ENCODE measurements at places on chromosomes 6 and 20.
A peak's percentile ranks its signal among the peaks of the same experiment; 100 is the strongest.

- no peak for DNase-seq
These were observed 53.9 kb downstream of the FAM120B start for GRCh38 chr6:170360476-170360875.

GRCh38 chr6:131657630-131658111, 20.6 kb downstream of the ENPP3 start:
- no peak for DNase-seq

DNA sequence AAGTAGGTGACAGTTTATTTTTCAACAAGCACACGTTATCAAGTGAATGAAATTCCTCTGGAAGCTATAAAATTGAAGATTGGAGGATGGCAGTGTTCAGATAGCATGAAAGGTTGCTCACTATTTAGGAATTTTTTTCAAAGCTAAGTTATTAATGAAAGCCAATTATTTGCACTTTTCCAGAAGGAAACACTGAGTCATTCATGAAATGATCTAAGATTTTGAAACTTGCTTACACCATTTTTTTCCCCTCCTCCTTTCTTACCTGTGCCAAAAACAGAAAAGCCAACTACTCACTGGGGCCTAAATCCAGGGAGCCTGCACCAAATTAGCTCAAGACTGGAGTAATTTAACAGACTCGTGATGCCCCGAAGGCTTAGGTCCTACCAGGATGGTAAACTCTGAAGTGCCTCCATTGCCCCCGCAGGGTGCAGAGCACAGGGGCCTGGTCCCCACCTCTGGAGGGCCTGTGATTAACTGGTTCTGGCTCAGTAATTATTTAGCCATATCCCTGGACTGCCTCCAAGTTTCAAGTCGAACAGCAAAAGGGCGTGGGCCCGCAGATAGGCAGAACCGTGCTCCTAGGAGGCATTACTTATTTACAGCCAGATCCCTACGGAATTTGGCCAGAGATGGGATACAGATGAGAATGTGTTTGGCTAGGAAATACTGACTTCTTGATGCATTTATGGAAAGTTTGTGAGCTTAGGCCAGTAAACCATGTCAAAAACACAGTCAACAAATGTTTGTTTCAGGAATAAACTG, 28.0 kb upstream of the ZNF217 start:
- DNase-seq = no peak

GRCh38 chr6:119181046-119181445, 102.6 kb upstream of the FAM184A start:
- no peak for DNase-seq

DNA sequence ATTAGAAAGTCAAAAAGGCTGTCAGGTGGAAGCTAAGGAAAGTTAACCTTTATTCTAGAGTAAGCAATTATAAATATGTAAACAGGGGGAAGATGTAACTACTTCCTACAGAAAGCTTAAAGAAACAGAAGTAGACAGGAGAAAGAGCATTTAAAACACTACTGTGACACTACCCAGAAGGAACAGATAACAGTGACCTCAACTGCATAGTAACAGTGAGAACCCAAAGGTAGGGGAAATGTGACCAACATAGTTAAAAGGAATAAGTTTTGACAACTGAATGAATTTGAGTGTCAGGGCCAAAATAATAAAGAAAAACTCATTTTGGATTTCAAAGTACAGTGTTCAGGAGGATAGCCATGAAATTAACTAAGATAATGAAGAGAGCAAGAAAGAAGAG, 43.5 kb downstream of the IBTK start:
- no peak for DNase-seq

GRCh38 chr6:116572162-116572561, 858 bp downstream of the RWDD1 start:
- no peak for DNase-seq

DNA sequence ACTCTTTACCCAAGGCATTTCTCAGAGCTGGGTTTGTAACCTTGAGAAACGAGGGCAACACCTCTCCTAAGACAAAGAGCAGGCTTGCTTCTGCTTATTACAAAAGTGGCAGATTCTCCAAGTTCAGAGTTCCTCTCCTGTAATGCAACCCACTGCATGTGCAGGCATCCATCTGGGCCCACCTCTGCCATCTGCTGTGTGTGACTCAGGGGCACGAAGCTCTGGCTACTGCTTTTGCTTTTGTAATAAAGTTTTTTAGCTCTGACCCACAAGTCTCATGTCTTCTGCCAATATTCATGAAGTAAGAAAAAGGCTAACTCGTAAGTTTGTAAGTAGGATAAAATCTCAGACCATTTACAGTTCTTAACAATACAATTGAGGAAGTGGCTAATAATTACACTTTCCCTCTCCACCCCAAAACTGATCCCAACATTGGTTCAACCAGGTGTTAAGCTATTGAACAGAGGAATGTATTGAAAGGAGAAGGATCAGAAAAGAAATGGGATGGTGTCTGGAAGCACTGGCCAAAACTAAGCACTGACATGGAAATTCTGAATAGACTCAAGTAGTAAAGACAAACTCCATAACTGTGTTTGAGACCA, 51.7 kb upstream of the SMLR1 start:
- no peak for DNase-seq

GRCh38 chr6:108942556-108943492, 94.6 kb downstream of the ARMC2 start:
- peak; percentile 58 for DNase-seq

- DNase-seq = peak; percentile 52
These were observed 2.0 kb downstream of the CEBPB start for GRCh38 chr20:50192364-50193198.

GRCh38 chr20:49161428-49162152, 26.5 kb downstream of the STAU1 start:
- no peak for DNase-seq

GRCh38 chr6:92879526-92879925, 539.8 kb downstream of the EPHA7 start:
- DNase-seq = no peak

- DNase-seq = no peak
These were observed 697 bp upstream of the CEP43 start for GRCh38 chr6:166998256-166999144.

DNA sequence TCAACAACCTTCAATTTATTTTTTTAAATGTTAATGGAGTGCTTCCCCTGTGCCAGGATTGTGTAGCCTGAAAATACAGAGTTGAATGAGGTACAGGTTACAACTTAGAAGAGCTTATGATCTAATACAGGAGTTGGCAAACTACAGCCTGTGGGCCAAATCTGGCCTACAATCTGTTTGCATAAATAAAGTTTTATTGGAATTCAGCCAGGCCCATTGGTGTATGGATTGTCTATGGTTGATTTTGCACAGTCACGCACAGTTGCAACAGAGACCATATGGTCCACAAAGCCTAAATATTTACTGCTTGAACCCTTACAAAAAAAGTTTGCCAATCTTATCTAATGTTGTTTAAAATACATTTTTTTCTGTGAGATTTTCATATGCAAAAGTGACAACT, 177.3 kb upstream of the CCN2 start:
- DNase-seq = no peak

DNA sequence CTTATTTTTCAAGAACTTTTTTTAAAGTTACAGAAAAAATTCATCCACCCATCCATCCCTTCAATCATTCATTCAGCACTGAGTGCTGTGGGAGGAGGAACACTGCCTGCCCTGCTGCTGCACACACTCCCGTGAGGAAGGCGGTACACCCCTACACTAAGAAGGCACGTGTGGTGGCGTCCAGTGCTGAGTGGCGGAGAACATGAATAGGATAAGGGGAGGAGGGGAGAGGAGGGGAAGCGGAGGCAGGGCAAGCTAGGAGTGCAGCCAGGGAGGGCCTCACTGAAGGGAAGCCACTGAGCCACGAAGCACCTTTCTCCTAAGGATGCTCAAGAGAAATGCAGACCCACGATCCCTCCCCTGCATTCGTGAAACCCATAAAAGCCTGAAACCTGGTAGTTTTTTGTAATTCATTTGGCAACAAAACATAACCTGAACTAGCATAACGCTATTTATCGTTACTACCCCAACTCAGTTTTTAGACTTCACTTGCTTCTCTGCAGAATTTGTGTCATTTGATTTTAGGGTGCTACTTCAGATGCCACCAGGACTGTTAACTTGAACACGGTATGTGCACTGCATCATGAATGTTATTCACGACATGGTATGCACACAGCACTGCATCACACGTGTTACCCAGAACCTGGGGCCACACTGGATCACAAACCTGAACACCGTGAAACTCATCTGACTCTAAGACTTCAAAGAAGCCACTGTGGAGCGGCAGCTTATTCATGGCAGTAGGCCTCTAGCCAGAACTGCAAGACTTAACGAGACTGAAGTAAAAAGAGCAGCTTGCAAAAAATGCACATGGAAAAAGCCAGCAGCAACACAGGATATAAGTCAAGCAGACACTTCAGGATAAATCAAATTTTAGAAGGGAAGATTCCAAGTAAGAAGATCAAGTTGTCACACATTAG, 3.5 kb downstream of the RNASET2 start:
- peak; percentile 34 for DNase-seq

- DNase-seq = no peak
These were observed 126.0 kb upstream of the PMEPA1 start for GRCh38 chr20:57835588-57836455.

GRCh38 chr20:53980031-53980465, 90.3 kb downstream of the BCAS1 start:
- no peak for DNase-seq

DNA sequence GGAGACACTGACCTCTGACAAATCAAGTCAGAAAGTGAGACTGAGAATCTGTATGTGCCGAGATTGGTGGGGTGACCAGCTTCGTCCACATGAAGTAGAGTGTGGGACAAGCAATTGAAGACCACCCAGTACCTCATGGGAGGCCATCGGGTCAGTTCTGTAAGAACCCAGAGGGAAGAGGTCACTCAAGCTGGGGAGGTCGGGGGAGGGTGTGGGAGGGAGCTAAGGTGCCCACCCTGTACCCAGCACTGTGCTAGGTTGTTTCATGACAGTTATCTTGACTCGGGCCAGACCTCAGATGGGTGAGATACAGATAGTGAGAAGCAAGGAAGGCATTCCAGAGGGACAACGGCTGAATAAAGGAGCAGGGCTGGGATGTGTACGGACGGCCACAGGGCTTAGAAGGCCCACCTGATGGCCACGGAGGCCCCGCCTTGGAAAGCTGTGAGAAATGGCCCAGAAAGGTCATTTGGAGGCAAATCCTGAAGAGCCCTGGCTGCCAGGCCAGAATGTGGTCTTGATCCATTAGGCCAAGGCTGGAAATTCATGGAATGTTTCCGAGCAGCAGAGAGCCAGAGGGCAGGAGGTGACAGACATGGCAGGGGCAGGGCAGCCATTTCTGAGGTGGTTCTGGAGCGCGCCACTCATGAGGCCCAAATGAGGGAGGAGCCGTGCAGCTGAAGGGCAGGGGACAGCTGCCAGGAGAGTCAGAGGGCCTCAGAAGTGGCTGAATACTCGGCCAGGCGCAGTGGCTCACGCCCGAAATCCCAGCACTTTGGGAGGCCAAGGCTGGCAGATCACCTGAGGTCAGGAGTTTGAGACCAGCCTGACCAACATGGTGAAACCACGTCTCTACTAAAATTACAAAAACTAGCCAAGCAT, 7.7 kb downstream of the MMP24OS start:
- DNase-seq = no peak

- DNase-seq = no peak
These were observed 19.1 kb upstream of the AAR2 start for GRCh38 chr20:36217226-36217625.

GRCh38 chr20:40682104-40682981, 6.7 kb downstream of the MAFB start:
- DNase-seq = no peak

DNA sequence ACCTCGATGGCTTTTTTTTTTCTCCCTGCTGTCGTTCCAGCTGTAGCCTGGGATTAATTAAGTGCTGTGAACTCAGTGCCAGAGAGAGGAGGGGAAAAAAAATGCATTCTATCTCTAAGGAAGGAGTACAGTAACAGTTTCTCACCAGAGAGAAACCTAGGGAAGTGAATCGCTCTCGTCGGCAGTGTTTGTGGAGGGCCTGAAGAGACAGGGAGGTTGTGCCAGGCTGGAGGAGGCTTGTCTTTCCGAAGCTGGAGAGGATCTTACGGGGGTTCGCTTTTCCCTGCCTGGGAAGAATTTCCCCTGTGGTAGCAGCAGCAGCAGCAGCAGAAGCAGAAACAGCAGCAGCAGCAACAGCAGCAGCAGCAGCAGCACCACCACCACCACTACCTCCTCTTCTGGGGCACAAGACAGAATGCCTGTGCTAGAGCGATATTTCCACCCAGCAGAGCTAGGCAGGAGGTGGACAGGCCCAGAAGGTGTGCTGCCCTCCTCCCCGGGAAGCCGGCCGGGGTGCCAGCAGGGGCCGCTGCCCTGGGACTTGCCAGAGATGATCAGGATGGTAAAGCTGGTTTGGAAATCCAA, 186.5 kb downstream of the PDE7B start:
- DNase-seq = no peak

- no peak for DNase-seq
These were observed 6.0 kb downstream of the RNF24 start for GRCh38 chr20:4009309-4009708.

GRCh38 chr6:148021699-148022098, 320.9 kb upstream of the SASH1 start:
- no peak for DNase-seq

- peak; percentile 69 for DNase-seq
These were observed 9.8 kb upstream of the MAPK13 start for GRCh38 chr6:36120539-36120938.

GRCh38 chr6:34350934-34351217, 41.6 kb downstream of the NUDT3 start:
- DNase-seq = no peak

- DNase-seq = no peak
These were observed 557.5 kb upstream of the NOX3 start for GRCh38 chr6:156013155-156013554.

DNA sequence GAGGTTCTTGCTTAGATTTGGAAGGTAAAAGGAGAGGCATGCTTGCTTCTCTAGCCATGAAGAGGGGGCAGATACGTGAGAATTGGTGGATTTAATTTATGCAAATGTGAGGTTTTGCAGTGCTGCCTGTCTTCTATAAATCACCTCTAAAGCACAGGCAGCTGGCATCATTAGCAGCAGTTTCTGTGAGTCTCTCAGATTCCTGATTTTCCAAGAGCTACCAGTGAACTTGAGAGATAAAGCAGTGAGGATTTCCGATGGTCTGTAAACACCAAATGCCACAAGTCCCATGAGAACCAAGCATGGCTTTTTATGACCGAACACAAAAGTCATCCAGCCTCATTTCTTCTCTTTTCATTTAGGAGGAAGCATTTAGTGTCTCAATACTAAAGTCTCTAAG, 3.2 kb upstream of the SIRPB2 start:
- DNase-seq = no peak

DNA sequence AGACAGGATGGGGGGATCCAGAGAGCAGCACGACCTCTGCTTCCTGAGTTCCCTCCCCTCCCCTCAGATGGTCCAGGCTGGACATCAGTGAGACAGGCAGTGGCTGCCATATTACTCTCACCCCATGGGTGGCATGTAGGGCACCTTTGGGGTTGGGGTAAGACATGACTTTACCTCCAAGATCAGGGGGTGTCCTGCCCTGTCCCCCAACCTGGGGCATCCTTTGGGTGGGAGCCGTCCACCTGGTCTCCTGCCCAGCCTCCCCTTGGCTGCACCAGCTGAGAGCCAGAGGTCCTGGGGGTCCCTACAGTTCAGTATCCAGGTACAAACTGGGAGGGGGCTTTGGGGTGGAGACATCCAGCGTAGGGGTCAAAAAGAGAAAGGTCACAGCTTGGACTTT, 48.7 kb upstream of the SLCO4A1 start:
- no peak for DNase-seq

GRCh38 chr6:108884211-108885059, 36.2 kb downstream of the ARMC2 start:
- no peak for DNase-seq

All from effector memory CD4-positive, alpha-beta T cell (primary cell).